ENCODE measurements at places on chromosomes 6 and 20.
A peak's percentile ranks its signal among the peaks of the same experiment; 100 is the strongest.

DNA sequence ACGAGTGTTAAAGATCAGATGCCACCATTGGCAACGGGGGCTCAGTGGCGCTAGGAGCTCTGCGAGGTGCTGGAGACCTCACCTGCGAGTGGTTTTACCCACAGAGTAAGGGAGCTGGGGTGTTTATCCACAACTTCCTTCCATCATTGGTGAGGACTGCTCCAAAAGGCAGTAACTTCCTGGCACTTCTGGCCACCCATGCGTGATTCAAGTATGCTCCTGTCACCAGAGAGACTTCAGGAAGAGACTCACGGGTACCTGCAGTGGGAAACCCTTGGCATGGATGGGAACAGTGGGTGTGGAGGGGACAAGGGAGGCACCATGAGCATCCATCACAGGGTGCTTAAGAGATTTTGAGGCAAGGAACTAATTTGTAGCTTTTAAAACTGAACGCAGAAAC is 53.2 kb downstream of the RIN2 start:
- DNase-seq = no peak

- no peak for DNase-seq
Observed at GRCh38 chr20:32556312-32557184, 28.6 kb downstream of the NOL4L start.

GRCh38 chr6:150453357-150453756 is 84.5 kb downstream of the IYD start:
- DNase-seq = no peak

- DNase-seq = no peak
Observed at GRCh38 chr6:43510827-43511163, 649 bp upstream of the LRRC73 start.

- DNase-seq = peak; percentile 31
Observed at GRCh38 chr6:159169557-159170332, 545 bp downstream of the FNDC1 start.

- DNase-seq = no peak
Observed at GRCh38 chr6:74578339-74578738, 627.5 kb downstream of the COL12A1 start.

GRCh38 chr20:63025534-63026331 is 19.0 kb upstream of the BHLHE23 start:
- DNase-seq = peak; percentile 15

DNA sequence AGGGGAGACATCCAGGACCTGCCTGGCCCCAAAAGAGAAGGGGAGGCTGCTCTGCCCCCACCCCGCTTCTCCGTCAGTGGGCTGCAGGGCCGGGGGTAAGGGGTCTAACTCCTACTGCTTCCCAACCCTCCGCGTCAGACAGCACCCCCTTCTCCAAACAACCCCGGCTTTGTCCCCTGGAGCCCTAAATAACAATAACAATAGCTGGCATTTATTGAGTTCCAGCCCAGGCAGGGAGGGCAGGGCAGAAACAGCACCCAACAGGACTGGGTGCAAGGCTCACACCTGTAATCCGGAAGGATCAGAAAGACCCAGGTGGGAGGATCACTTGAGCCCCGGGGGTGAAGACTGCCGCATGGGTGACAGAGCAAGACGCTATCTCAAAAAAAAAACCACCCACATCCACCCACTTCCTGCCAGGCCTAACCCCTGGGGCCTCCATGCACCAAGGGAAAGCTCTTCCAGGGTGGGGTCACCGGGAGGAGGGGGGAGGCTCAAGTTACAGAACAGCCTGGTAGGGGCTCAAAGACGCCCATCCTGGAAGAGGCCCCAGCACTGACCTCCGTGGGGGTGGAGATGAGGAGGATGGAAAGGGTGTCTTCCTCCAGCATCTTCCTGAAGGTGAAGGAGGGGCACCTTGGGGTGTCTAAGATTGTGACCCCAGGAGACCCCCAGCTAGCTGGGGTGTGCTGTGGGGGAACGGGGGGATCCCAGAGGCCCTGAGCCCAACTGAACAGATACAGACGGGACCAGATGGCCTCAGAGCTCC is 1.3 kb upstream of the FNDC11 start:
- DNase-seq = peak; percentile 32

DNA sequence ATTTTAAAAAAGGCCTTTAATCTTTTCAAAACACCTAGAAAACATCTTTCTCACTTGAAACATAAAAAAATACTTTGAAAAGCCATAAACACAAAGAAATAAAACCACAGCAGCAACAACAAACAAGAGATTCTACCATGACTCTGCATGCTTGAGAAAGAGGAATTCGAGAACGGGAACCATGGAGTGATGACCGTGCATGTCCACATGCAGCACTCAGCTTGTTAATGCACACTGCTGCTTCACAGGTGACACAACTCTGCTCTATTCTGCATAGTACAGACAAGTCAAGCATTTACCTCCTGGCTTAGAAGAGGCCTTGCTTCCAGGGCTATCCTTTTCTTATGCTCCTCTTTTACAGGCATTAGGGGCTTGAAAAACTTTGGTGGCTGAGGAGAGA is 64.9 kb upstream of the NUP153 start:
- DNase-seq = no peak

DNA sequence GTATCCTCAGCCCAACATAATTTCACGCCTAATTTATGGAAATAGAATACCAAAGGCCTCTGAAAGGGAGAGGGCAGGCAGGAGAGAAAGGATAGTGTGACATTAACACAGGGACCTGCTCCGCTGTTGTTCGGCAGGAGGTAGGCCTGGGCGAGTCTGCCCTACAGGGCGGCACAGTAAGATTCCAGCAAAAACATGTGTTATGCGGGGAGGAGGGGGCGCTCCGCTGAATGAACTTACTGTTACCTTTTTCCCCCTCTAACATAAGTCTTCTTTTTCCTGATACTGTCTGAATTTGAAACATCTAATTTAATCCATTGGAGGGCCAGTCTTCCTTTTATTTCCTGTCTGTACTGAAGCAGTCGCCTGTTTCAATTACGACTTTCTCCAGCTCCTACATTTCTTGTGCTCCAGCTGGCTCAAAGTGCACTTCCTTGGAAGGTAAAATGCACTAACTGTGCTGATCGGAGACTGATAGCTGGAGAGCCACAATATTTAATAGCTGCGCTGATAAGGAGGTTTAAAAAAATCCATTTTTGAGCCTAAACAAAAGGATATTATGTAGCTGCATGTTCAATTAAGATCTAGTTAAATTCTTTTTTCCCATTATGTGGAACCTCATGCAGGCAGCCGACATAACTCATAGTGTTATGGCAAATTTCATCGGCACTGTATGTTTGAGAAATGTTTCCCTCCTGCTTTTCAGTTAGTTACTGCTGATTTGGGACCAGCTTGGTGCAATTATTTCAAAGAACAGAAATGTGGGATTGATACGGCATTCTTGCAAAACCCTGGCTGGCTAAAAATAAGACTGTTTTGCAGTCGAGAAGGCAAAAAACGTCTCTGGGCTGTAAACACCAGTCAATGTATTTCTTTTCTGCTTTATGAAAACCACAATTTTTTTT is 193.0 kb downstream of the FOXC1 start:
- no peak for DNase-seq

GRCh38 chr20:59744756-59745155 is 140.4 kb downstream of the PHACTR3 start:
- DNase-seq = no peak

- DNase-seq = no peak
Observed at GRCh38 chr6:33672808-33673207, 38.7 kb downstream of the UQCC2 start.

DNA sequence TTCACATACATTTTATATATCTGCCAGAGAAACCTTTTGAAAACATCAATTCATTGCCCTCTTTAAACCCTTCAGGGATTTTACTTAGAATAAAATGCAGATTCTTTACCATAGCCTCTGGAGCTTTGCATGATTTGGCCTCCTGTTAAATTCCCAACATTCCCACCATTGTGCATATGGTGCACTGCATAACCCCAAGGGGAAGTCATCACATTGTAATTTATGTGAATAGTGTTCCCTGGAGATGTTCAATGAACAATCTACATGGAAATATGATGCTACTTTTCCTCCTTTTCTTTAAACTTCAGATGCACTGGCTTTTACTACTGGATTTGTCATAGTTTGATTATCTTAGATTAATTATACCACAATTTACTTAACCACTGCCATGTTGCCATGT is 94.7 kb downstream of the PHF3 start:
- DNase-seq = no peak

DNA sequence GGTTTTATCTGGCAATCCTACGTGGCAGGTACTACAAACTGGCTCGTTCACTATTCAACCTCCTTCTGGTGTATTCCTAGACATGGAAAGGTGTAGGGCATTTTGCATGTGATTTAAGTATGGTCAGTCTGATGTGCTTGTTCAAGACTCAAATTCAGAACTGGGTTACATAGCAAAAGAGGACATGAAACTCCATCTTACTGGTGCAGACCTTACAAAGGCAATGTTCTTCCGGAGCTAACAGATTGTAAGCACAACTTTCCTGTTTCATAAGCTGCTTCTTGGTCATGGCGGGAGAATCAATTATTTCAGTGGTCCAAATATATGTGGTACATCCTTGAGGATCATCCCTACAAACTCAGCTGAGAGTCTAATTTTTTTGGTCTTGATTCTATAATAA is 703.4 kb downstream of the EPM2A start:
- no peak for DNase-seq

- DNase-seq = no peak
Observed at GRCh38 chr6:75349262-75349984, 64.8 kb upstream of the TMEM30A start.

GRCh38 chr20:4880051-4880450 is 121.3 kb downstream of the SLC23A2 start:
- DNase-seq = no peak

DNA sequence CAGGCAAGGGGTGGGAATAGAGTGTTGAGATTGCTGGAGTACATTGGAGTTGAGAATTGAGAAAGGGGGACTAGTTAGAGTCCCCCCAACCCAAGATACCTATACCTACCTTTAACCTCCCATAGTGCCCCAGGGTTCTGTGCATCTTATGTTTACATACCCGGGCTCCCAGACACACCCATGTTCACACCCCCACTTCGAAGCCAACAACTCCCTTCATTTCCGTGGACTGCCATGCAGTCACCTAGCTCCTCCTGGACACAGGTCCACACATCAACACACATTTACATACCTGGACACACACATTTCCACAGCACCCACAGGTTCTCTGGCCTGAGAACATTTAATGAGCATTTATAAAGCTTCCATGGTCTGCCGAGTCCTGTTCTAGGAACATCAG is 5.1 kb downstream of the TMEM63B start:
- DNase-seq = no peak

DNA sequence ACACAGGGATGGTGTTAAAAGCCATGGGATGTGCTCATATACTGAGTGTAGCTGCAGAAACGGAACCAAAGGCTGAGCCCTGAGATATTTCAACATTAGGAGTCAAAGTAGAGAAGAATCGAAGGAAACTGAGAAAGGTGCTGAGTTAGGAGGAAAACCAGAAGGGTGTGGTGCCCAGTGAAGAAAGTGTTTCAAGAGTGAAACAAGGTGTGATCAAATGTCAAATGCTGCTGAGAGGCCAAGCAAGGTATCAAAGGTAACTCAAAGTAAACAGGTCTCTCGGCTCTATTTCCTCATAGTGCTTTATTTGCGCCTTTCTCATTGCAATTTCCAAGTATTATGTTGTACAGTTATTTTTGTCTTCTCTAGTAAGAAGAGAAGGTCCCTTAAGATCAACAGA is 94.1 kb downstream of the PRDM1 start:
- no peak for DNase-seq

DNA sequence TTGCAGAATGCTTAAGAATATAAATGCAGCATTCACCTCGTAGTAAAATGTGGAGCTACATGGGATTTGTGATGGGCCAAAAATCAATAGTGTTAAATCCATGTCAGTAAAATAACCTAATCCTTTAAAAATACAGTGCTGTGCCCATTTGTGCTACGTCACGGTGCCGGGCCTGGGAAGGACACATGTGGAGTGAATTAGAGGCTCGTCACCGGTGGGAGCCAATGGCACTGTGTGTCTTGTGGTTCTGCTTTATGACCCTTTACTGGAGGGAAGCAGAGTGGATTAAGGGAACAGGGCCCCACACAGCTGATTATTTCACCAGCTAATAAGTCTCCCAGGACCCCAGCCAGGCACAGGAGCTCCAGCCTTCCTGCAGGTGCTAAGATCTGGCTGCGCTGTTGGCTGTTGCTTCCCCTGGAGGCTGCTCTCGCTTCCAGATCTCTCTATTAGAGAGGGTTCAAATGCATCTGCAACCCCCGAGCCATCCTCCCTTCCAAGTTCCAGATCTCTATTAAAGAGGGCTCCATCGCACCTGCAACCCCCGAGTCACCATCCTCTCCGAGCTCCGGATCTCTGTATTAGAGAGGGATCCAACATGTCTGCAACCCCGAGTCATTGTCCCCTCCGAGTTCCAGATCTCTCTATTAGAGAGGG is 405.8 kb downstream of the CDH4 start:
- no peak for DNase-seq

GRCh38 chr6:167576828-167577503 is 249.7 kb upstream of the AFDN start:
- DNase-seq = no peak

DNA sequence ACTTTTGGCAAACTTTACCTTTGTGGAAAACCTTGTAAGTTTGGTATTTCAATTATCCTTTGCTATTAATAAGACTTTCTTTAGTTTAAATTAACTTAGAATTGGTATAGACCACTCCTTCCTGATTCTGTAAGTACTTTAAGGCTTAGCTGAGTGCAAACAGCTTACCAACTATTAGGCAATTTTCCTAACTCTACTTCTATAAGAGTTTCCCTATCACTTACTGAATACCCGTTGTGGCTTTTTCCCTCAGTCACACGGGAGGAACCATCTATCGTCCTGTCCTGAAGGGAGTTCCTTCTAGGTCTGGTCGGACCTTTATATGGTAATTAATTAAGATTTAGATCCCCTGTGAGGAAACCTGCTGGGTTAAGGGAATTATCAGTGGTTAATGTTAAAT is 9.6 kb downstream of the SLC35A1 start:
- no peak for DNase-seq

GRCh38 chr20:20489054-20489453 is 121.2 kb downstream of the INSM1 start:
- DNase-seq = no peak

DNA sequence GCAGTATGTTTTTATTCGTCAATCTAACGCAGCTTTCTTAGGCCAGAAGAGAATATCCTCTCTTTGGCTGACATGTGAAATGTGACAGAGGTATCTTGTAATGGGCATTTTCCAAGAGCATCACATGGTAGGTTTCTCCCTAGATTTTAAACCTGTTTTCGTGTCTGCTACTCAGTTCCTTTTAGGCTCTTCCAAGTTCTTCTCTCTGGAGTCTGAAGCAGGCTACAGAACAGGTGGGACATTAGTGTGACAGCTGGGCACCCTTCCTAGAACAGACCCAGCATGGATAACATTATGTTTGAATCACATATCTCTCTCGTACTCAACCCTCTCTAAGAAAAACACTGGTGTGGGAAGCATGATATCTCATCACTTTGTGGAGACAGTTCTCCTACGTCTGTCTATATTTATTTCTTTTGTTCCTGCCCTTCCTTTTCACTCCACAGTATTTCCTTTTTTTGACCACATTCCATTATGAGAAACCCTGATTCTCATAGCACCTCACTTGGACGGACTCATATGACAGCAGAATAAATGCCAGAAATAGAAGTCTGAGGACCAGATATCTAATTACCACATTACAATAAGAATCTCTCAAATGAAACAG is 263.4 kb downstream of the NKAIN2 start:
- DNase-seq = no peak

GRCh38 chr20:4089756-4090487 is 74.6 kb upstream of the RNF24 start:
- DNase-seq = no peak

All from stimulated activated naive CD8-positive, alpha-beta T cell treated with anti-CD3 and anti-CD28 coated beads, Interleukin-15, Interleukin-2, amounts not matched to agents 100 U/mL and 50 U/mL, for 24 hours (primary cell).